Thoracic aorta (tissue), 2 donors: ENCODE measurements at places on chromosomes 6 and 20.

- H3K4me3 ChIP-seq: no peak overlapping the region
- H3K27ac ChIP-seq: no peak overlapping the region
- peaks cover 6% of the 10 kb centered on the region for H3K27me3 ChIP-seq
- no peak for DNase-seq
Measured at GRCh38 chr6:11036351-11036740, 7.8 kb downstream of the ELOVL2 start.

GRCh38 chr6:94683409-94683808 lies 893.9 kb upstream of the MANEA start:
- no peak overlapping the region for H3K4me3 ChIP-seq
- H3K27ac ChIP-seq: no peak overlapping the region
- DNase-seq: no peak
- H3K36me3 ChIP-seq: no peaks in the 10 kb centered on the region
- H3K4me1 ChIP-seq: no peaks in the 10 kb centered on the region

GRCh38 chr6:33442283-33442682 lies 12.1 kb upstream of the ZBTB9 start:
- no peak overlapping the region for H3K27ac ChIP-seq
- H3K4me3 ChIP-seq: no peak overlapping the region

DNA sequence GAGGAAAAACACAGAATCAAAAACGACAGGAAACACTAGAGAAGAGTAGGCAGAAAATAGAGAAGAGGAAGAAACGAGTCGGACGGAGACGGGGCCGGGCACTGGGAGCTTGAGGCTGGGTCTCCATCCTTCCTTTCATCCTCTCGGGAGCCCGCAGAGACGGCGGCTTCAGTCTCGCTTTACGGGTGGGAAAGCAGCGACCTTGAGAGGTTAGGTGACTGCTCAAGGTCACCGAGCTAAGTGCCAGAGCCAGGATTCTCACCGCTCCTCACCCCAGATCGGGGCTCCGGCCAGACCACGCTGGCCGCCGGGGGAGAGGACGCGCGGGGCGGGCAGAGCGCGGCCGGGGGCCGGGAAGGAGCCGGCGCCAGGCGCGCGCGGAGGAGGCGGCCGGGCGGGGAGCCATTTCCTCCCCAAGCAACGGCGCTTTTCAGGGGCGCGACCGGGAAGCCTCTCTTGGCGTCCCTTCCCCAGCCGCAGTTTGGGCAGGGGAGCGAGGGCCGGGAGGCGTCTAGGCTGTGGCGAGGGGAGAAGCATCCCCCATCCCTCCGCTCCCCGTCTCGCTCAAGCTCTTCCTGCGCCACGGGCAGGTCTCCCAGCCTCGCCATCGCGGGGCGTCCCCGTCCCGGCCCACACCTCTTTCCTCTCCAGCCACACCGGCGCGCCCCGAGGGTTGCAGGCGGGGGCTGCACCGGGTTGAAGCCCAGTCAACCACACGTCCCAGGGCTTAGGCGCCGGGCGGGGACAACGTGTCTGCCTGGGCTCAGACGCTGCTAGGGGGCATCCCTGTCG lies 24.1 kb upstream of the MAP3K7 start:
- DNase-seq: no peak
- peak overlapping the region; percentile 49 for H3K27ac ChIP-seq
- peak overlapping the region; percentile 74 for H3K4me3 ChIP-seq
- H3K36me3 ChIP-seq: no peaks in the 10 kb centered on the region

- no peak for DNase-seq
- no peak overlapping the region for H3K4me3 ChIP-seq
- no peak overlapping the region for H3K27ac ChIP-seq
- no peaks in the 10 kb centered on the region for H3K36me3 ChIP-seq
- H3K4me1 ChIP-seq: peaks cover 4% of the 10 kb centered on the region
Measured at GRCh38 chr6:37920667-37921066, 101.1 kb downstream of the ZFAND3 start.

GRCh38 chr6:12865117-12865516 lies 148.6 kb downstream of the PHACTR1 start:
- H3K27ac ChIP-seq: no peak overlapping the region
- no peaks in the 10 kb centered on the region for H3K36me3 ChIP-seq
- no peaks in the 10 kb centered on the region for H3K27me3 ChIP-seq
- H3K4me3 ChIP-seq: no peak overlapping the region
- no peak for DNase-seq
